ENCODE measurements at places on chromosomes 2 and 18. TPM values are rescaled to one million over a fixed set of nuclear protein-coding genes. Genes with fewer than 3 reads are reported as not detected.

DNA sequence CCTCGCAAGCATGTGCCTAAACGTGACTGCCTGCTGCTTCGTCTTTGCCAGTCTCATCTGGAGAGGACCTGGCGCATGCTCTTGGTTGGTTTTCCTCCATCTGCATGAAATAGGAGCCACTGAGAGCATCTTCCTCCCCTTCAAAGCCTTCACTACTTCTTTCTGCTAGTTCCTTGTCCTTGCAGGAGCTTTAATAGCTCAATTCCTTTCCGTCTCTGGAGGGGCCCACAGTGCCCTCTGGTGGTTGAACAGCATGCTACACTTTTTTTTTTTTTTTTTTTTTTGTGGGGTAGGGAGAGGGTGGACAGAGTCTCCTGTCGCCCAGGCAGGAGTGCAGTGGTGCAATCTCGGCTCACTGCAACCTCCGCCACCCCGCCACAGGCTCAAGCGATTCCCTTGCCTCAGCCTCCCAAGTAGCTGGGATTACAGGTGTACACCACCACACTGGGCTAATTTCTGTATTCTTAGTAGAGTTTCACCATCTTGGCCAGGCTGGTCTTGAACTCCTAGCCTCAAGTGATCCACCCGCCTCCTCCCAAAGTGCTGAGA lies 59.6 kb downstream of the SP110 start:
- DNase-seq: peak; percentile 49

GRCh38 chr2:161426922-161427663 lies 11.0 kb downstream of the TBR1 start:
- no peak for DNase-seq

Gene PRKD3
- 15.3 TPM for total RNA-seq

- no peak for DNase-seq
Measured at GRCh38 chr2:97728091-97728731, 14.8 kb downstream of the ZAP70 start.

DNA sequence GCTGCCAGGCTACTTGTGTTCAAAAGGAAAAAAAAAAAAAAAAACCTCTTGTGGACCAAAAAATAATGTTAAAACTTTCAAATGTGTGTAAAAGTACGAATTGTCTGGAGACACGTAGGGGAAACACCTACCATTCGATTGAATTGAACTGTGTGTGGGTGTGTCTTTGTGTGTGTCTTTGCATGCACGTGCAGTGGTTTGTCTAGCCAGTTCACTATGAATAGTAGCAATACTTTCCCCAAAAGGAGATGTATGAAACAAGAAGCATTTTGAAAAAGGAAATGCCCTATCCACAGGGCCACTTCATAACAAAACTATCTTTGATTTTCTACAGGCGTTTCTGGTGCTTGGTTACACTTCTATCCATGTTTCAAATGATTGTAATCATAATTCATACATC lies 186.8 kb downstream of the RPRM start:
- DNase-seq: no peak

DNA sequence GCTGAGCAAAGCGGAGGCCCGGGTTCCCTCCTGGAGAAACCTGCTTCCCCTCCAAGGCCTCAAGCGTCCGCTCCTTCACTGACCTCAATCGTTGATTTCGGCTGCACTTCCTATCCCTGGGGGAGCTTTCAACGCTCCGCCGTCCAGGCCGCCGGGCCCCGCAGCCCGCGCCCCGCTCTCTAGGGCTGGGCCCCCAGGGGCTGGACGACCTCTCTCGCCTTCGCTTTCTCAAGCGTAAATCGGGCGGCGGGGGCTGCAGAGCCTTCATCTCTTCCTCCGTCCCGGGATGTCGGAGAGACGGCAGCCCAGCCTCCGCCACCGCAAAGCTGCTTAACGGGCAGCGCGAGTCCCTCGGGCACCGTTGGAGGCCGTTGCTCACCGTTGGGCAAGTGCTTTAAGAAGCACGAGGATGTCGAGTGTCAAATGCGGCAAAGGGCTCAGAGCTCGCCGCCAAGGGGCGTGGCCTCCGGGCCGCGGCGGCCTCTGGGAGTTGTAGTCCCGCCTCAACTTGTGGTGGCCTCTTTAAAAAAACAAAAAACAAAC lies 8.5 kb downstream of the HES6 start:
- peak; percentile 89 for DNase-seq

Gene LCT
- not detected for total RNA-seq

DNA sequence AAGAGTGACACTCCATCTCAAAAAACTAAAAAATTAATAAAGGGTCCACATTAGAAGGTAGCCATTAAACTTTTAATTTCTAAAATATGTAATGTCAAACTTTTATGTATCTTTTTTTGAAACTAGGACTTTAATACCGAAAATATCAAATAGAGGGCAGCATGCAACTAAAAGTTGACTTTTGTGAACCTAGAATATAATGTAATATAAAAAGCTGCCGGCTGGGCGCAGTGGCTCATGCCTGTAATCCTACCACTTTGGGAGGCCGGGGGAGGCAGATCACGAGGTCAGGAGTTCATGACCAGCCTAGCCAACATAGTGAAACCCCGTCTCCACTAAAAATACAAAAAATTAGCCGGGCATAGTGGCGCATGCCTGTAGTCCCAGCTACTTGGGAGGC lies 62.8 kb downstream of the INO80D start:
- DNase-seq: no peak

- DNase-seq: peak; percentile 56
Measured at GRCh38 chr2:37156071-37156856, 516 bp downstream of the EIF2AK2 start.

DNA sequence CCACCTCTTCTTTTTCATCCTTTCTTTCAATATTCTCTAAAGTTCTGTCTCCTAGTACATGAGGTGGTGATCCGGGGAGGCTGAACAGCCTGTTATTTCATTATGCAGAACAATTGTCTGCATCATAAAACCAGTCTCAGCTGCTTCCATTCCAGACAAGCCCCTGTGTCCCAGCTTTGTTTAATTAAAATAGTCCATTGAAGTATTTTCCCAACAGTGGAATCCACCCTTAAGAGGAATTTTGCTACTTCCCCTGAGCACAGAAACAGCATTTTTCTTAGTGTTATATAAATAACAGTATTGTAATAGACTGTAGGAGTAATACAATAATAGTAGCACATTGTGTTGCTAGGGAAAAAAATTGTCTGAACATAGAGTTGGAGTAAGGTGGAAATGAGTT lies 395.4 kb upstream of the TCF4 start:
- DNase-seq: no peak

GRCh38 chr2:168064011-168064998 lies 183.1 kb downstream of the STK39 start:
- DNase-seq: no peak

Gene ANO7
- 1.6 TPM for total RNA-seq

GRCh38 chr18:26121476-26121875 lies 12.2 kb upstream of the PSMA8 start:
- DNase-seq: no peak

- DNase-seq: peak; percentile 16
Measured at GRCh38 chr2:152861349-152861942, 143.0 kb downstream of the ARL6IP6 start.

DNA sequence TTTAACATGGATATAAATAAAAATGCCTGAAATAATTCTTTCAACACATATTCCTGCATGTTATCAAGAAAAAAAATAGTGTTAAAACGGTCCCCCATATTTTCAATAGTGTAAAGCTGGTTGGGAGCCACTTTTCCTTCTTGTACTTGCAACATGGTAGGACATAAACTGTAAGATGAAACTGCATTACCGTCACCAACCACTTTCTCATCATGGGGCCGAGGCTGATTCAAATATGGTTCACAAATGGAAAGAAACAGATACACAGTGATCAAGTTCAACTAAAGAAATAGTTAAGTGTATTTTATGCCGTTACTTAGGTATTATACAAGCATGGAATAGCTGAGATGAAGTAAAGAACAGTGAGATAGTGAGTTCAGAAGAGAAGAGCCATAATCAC lies 360.7 kb downstream of the ZEB2 start:
- no peak for DNase-seq

Measured in body of pancreas (tissue), 4 donors.